IMR-90 (cell line): ENCODE measurements at places on chromosomes 5 and 9. TPM values are rescaled to one million over a fixed set of nuclear protein-coding genes. Genes with fewer than 3 reads are reported as not detected.

Gene LAMC3
- under 0.01 TPM in 1 of 2 replicates, not detected in the other for total RNA-seq

Gene FGF10
- not detected in 2 replicates for total RNA-seq

Gene NMUR2
- not detected in 2 replicates for total RNA-seq

DNA sequence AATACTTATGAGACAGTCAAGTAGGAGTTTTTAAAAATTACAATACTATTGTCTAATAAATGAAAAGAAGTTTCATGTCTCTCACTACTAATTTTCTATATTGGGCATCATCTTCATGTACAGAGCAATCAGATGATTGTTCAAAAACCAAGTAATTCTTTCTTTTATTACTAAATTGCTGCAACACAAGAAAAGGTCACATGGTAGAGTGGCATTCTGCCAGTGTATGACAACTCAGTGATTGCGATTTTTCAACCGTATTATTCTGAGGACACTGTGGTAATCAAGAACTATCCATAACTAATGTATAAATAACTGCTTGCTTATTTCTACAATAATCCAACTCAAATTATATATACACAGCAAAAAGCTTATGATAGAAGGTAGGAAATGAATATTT lies 96.7 kb upstream of the GRHPR start:
- DNase-seq, result peak; percentile 7
- H3K27ac ChIP-seq, result no peak overlapping the region
- H3K4me3 ChIP-seq, result no peak overlapping the region
- H3K27me3 ChIP-seq, result no peaks in the 10 kb centered on the region
- H3K36me3 ChIP-seq, result no peaks in the 10 kb centered on the region

GRCh38 chr9:99184110-99184474 lies 37.6 kb downstream of the ALG2 start:
- no peak overlapping the region for H3K27ac ChIP-seq
- no peak overlapping the region for H3K4me3 ChIP-seq
- H3K4me1 ChIP-seq, result peaks cover 5% of the 10 kb centered on the region
- DNase-seq, result no peak

DNA sequence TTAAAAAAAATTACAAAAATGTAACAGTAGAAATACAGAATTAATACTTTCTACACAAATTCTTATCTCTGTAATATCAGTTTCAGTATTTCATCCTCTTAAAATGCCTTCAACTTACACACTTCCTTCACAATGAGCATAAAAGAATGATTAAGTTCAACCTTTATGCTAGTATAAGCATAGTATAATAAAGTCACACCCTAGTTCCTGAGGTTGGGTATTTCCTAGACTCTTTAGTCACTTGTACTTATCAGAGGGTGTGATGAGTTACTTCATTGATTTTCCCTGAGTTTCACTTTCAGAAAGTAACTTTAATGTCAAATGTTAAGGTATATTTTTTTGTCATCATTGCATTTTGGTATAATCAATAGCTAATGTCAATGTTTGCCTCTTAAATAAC lies 302.4 kb downstream of the PDE4D start:
- H3K4me3 ChIP-seq, result no peak overlapping the region
- H3K4me1 ChIP-seq, result no peaks in the 10 kb centered on the region
- H3K27ac ChIP-seq, result no peak overlapping the region
- no peaks in the 10 kb centered on the region for H3K27me3 ChIP-seq

- no peak for DNase-seq
- no peak overlapping the region for H3K4me3 ChIP-seq
- H3K27me3 ChIP-seq, result 0 out of 2 replicates have a peak, but pooled peaks cover 1% of the 10 kb centered on the region
- no peak overlapping the region for H3K27ac ChIP-seq
- H3K36me3 ChIP-seq, result no peaks in the 10 kb centered on the region
Measured at GRCh38 chr9:73054091-73054490, 97.6 kb upstream of the ANXA1 start.

DNA sequence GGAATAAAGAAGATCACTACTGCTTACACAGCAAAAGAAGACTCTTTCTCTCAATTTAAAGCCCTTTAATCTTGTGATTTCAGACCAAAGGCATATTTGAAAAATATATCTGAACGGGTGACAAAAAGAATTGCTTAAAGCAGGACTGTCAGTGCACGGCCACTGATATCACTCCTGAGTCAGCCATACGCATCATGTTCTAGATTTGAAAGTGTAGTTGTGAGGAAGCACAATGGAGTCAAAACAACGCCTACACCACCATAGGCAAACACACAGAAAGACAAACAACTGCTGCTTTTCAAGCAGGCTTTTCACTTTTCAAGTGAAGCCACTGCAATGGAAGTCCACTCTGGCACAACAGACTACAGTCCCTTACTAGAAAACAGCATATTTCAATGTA lies 141.7 kb downstream of the AUH start:
- peaks cover 9% of the 10 kb centered on the region for H3K36me3 ChIP-seq
- no peak overlapping the region for H3K4me3 ChIP-seq
- H3K27ac ChIP-seq, result no peak overlapping the region
- peaks cover 6% of the 10 kb centered on the region; the same call in 1 of the 2 replicates for H3K4me1 ChIP-seq
- no peaks in the 10 kb centered on the region for H3K27me3 ChIP-seq
- no peak for DNase-seq

DNA sequence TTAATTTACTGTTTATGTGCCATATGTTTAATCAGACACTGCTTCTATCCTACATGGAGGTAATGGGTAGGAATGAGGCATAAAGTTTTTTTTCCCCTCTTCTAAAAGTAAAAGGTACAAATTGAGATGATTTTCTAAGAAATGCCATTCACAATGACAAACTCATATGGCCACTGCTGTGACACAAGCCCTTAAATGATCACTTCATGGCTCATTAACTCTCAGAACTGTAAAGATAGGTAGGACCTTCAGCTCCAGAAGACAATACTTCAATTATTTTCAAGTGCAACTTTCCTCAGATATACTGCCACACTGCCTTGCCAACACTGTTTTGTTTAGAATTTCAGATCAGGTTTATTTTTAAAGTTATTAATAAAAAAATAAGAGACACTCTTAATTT lies 362.9 kb upstream of the ZNF608 start:
- no peaks in the 10 kb centered on the region for H3K36me3 ChIP-seq
- H3K4me3 ChIP-seq, result no peak overlapping the region
- H3K27me3 ChIP-seq, result no peaks in the 10 kb centered on the region
- no peak overlapping the region for H3K27ac ChIP-seq
- DNase-seq, result no peak

DNA sequence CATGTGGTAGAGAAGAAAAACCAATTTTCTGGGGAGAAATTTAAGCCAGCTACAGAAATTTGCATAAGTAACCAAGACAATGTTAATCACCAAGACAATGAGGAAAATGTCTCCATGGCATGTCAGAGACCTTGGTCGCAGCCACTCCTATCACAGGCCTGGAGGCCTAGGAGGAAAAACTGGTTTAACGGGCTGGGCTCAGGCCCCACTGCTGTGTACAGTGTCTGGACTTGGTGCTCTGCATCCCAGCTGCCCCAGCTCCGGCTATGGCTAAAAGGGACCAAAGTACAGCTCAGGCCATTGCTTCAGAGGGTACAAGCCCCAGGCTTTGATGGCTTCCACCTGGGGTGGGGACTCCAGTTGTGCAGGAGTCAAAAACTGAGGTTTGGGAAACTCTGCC lies 1075.1 kb upstream of the CDH18 start:
- H3K27me3 ChIP-seq, result no peaks in the 10 kb centered on the region
- H3K27ac ChIP-seq, result no peak overlapping the region
- no peaks in the 10 kb centered on the region for H3K4me1 ChIP-seq
- no peaks in the 10 kb centered on the region for H3K36me3 ChIP-seq
- H3K4me3 ChIP-seq, result no peak overlapping the region
- no peak for DNase-seq

GRCh38 chr5:116363780-116364179 lies 210.8 kb downstream of the SEMA6A start:
- no peak for DNase-seq
- H3K4me1 ChIP-seq, result no peaks in the 10 kb centered on the region
- H3K27ac ChIP-seq, result no peak overlapping the region
- H3K36me3 ChIP-seq, result no peaks in the 10 kb centered on the region
- H3K4me3 ChIP-seq, result no peak overlapping the region
- H3K27me3 ChIP-seq, result peaks cover 3% of the 10 kb centered on the region; the same call in 1 of the 2 replicates

GRCh38 chr5:165232509-165233028 lies 1727.2 kb downstream of the MAT2B start:
- no peaks in the 10 kb centered on the region; the same call in 1 of the 2 replicates for H3K4me1 ChIP-seq
- no peaks in the 10 kb centered on the region for H3K27me3 ChIP-seq
- no peak overlapping the region for H3K27ac ChIP-seq
- H3K36me3 ChIP-seq, result no peaks in the 10 kb centered on the region
- no peak for DNase-seq

- H3K36me3 ChIP-seq, result no peaks in the 10 kb centered on the region
- no peaks in the 10 kb centered on the region for H3K4me1 ChIP-seq
- no peak overlapping the region for H3K27ac ChIP-seq
- no peak overlapping the region for H3K4me3 ChIP-seq
Measured at GRCh38 chr5:107653685-107654084, 17.1 kb downstream of the EFNA5 start.

GRCh38 chr5:1763548-1763911 lies 36.1 kb downstream of the MRPL36 start:
- H3K36me3 ChIP-seq, result no peaks in the 10 kb centered on the region
- DNase-seq, result peak; percentile 72
- peaks cover 5% of the 10 kb centered on the region; the same call in 1 of the 2 replicates for H3K4me1 ChIP-seq
